ENCODE measurements at places on chromosomes 5 and 9.

- DNase-seq, result no peak
Measured at GRCh38 chr9:78188594-78188993, 47.3 kb upstream of the CEP78 start.

- DNase-seq, result no peak
Measured at GRCh38 chr5:62695274-62695673, 116.7 kb downstream of the LRRC70 start.

DNA sequence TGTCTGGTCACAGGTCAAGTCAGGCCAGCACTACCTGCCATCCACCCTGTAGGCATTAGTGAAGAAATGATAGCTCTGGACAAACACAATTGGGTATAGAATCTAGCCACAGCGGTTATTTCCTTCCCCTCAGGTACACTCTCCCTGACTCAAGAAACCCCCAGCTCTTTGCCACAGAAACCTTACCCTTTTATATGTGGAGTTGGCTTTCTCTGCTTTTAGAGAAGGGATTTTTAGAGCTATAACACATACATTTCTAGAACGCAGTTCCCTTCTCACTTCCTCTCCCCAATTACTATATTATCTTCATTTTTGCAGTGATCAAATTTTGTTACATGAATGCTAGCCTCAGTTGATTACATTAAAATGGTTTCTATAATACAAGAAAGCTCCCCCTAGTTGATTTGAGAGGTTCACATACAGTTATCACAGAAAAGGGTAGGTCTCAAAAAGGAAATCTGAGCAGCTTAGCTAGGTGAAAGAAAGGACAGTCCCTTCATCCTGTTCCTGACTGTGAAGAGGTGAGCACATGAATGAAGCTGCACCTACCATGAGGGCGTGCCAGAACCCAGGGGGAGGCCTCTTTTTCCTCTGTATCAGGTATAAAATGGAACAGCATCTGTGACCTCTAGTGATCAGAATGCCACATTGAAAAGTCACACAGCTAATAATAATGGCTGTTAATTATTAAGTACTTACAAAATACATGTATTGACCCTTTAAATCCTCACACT lies 425.6 kb downstream of the KIAA0825 start:
- DNase-seq, result no peak

DNA sequence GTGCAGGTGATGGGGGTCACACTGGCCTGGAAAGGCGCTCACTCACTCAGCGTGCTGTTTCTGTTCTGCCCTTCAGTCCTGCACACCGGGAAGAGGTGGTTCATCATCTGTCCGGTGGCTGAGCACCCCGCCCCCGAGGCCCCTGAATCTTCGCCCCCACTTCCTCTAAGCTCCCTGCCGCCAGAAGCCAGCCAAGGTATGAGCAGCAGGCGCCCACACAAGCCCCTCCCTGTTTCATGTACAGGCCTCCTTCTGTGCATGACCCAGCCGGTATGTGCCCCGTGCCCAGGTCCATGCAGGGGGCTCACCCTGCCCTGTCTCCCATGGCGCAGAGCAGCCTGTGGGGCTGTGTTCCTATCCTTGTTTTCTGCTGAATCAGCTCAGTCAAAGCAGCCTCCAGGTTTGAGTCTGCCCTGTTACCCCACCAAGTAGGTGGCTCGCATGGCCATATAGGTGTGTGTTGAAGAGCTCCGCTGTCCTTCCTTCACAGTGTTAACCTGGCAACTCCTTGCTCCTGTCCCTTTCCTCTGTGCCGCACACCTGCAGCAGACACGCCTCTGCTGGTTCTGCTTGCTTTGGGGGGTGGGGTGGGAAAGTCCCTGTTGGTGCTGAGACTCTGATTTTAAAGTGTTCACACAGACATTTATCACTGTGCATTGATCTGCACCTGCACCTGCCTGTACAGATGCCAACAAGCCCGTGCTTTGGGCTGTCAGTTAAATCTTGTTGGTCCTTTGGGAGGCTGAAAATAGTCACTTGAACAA lies 84.8 kb downstream of the WNK2 start:
- DNase-seq, result peak; percentile 30

DNA sequence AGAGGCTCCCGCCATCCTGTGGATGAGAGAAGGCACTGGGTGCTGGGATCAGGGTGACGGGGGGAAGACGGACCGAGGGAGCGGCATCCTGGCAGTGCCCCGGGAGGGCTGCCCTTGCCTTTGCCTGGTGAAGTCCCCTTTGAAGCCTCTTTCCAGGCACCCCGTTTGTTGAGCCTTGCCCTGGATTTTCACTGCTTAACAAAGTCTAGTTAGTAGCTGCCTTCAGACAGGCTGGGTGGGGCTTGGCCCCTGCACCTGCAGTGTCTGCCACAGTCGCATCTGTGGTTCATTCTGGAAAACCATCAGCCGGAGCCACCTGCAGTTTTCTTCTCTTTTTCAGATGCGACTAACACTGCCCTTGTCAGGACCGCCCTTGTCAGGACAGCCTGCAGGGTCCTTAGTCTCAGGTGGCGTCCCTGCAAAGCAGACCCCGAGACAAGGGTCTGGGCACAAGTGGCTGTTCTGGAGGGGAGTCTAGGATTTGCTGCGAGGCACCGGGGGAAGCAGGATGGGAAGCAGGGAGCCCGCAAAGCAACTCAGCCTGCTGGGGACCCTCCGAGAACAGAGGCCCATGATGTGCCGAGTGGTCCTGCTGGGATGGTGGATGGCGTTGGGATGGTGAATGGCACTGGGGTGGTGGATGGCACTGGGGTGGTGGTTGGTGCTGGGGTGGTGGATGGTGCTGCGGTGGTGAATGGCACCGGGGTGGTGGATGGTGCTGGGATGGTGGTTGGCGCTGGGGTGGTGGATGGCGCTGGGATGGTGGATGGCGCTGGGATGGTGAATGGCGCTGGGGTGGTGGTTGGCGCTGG lies 147.9 kb upstream of the COL5A1 start:
- no peak for DNase-seq

GRCh38 chr5:52922384-52922783 lies 66.8 kb upstream of the ITGA2 start:
- no peak for DNase-seq

DNA sequence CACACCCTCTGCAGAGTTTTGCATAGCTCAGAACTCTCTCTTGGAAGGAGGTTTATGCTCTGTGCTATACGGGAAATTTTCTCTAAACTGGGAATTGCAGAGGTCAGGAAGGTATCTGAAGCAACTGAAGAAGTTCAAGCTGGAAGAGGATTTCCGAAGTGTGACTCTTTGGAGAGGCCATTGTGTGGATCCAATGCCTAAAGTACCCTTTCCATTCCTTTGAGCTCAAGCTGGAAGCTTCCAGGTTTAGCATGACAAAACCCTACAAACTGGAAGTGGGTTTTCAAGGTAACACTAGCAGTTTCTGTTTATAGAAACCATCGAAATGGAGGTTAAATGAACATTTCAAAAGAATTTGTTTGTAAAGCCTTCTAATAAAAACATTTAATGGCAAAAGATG lies 187.1 kb downstream of the CFAP90 start:
- no peak for DNase-seq

DNA sequence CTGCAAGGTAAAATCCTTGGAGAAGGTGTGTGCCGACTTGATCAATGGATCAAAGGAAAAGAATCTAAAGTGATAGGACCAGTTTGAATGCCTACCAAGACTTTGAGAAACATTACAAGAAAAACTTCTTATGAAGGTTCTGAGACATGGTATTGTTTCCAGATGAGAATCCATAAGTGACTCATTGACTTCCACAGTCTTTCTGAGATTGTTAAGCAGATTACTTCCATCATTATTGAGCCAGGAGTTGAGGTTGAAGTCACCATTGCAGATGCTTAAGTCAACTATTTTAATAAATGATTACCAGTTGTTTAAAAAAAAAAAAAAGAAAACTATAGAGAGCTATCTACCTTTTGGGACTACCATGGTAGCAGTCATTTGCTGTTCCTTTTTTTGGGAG lies 7.0 kb downstream of the LNPEP start:
- no peak for DNase-seq

- DNase-seq, result no peak
Measured at GRCh38 chr5:13746026-13746425, 198.5 kb downstream of the DNAH5 start.

- no peak for DNase-seq
Measured at GRCh38 chr9:114003758-114004157, 74.3 kb downstream of the AMBP start.

- DNase-seq, result no peak
Measured at GRCh38 chr5:134440201-134440755, 28.6 kb upstream of the CDKN2AIPNL start.

DNA sequence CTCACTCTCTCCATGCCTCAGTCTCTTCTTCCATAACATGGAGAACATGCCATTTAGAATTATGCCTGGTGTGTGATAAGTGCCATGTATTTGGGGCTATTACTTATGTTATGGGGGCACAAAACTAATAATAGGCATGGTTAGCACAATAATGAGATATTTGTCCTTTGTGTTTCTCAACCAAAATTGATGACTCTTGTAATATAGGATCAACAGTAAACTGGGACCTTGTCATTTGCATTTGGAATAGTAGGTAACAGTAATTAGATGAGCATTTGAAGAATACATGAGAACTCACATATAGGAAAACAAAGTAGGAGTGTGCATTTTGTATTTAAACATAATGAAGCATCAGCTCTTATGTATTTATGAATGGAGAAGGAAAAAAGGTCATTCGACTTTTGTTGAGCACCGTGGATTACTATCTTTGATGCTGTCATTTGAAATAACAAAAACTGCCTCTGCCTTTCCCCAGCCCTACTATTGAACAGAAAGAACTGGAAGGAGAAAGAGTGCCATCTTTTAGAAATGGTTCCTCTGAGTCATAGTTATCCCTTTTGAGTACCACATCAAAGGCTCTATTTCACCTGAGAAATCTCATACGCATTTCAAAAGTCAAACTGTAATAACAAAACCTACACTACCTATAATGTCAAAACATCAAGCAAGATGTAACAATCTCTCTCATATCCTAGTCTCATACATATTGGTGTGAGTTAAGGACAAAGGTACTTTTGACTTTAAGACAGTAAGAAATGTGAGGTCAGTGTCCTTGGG lies 655.2 kb downstream of the PDE4D start:
- no peak for DNase-seq

DNA sequence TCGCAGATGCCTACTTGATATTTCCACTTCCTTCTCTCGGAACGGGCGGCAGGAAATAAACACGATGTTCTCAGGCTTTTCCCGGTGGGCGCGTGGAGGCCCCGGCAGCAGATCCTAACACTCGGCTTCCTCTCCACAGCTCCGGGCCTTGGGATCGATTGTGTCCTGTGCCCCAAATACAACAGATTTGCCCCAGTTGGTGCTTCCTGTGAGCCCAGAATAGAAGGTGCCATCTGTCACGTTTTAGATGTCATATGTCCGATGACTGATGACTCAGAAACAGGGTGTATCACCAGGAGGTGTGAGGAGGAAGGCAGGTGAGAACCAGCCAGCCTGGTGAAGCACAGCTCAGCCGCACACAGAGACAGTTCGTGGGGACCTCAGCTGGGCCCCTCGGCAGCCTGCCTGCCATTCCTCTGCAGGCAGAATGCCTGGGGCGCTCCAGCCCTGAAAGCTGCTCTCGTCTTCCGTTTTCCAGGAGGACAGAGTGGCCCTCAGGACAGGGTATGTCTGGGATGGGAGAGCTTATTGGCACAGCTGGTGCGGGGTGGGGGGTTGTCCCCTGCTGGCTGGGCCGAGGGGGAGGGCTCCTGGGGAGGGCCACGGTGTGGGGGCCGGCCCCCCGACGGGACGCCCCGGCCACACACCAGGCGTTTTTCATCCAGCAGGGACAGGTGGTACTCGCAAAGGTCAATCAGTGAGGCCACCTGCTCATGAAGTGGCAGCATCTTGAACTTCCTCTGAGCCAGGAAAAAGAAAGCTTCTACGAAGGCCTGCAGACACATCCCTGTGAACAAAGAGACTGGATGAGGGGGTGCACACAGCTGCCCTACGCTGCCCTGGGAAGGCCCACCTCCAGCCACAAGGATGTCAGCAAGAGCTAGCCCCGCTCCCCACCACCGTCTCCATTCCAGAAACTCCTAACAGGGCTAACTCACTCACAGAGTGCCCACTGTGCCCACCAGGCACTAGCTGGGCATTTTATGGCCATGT lies 171.0 kb downstream of the DAB2IP start:
- DNase-seq, result no peak

GRCh38 chr5:31863991-31864411 lies 225.1 kb downstream of the PDZD2 start:
- no peak for DNase-seq

DNA sequence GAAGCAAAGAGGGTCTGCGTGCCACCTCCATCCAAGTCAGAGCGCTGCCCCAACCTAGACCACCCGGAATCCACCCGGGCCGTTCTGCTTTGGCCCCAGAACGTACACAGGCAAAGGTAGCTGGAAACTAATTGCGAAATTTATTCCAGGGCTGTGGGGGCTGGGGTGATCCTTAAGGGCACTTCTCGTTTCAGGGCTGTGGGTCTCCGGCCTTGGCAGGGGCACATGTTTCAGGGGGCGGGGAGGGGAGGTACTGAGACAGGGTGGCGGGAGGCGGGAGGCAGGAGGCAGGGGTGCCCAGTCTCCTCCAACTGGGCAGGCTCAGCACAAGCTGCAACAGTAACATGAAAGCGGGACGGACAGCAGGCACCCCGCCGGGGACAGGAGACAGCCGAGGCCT lies 26.1 kb downstream of the NR5A1 start:
- no peak for DNase-seq

DNA sequence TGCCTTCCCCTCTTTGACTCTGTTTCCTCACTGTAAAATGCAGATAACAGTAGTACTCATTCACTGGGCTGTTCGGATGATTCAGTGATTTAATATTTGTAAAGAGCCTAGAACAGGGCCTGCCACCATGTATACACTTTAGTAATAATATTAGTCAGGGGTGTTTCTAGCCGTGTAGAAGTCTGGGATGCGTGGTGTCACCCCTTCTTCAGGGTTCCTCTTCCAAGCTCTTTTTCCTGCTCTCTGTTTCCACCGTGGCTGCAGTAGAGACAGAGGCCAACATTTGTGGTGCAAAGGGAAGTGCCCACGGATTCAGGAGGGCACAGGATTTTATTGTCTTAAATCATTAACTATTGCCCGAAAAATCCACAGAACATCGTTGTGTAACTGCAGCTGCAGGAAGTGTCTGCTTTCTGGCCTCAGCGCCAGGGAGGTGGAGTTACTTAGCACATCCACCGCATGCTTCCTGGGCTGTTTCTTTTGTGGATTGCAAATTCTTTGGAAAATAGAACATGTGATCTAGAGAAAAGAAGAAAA lies 61.7 kb downstream of the TRIO start:
- no peak for DNase-seq

DNA sequence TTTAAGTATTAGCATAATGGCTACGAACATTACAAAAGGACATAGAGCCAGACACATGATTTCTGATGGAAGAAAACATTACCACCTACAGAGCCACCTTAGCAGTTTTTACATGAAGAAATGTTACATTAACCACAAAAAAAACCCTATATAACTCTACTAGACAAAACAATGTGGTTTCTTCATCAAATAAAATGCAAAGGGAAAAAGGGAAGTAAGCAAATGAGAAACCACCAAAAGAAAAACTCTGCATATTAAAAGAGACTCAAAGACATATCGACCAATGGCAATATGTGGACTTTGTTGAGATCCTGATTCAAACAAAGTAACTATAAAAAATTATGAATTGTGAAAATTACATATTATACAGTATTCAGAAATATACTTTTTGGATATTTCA lies 132.7 kb downstream of the TSSK1B start:
- DNase-seq, result no peak

GRCh38 chr9:92499701-92500100 lies 17.4 kb upstream of the ASPN start:
- no peak for DNase-seq

Data from CD4-positive, alpha-beta memory T cell (primary cell).